Astrocyte of the cerebellum (primary cell): ENCODE measurements at places on chromosomes 2 and 18.

- DNase-seq, result no peak
Measured at GRCh38 chr2:133346654-133347053, 221.6 kb downstream of the NCKAP5 start.

GRCh38 chr2:171004363-171004762, 75.3 kb downstream of the GORASP2 start:
- DNase-seq, result no peak

GRCh38 chr2:224969633-224970260, 72.5 kb downstream of the DOCK10 start:
- no peak for DNase-seq

DNA sequence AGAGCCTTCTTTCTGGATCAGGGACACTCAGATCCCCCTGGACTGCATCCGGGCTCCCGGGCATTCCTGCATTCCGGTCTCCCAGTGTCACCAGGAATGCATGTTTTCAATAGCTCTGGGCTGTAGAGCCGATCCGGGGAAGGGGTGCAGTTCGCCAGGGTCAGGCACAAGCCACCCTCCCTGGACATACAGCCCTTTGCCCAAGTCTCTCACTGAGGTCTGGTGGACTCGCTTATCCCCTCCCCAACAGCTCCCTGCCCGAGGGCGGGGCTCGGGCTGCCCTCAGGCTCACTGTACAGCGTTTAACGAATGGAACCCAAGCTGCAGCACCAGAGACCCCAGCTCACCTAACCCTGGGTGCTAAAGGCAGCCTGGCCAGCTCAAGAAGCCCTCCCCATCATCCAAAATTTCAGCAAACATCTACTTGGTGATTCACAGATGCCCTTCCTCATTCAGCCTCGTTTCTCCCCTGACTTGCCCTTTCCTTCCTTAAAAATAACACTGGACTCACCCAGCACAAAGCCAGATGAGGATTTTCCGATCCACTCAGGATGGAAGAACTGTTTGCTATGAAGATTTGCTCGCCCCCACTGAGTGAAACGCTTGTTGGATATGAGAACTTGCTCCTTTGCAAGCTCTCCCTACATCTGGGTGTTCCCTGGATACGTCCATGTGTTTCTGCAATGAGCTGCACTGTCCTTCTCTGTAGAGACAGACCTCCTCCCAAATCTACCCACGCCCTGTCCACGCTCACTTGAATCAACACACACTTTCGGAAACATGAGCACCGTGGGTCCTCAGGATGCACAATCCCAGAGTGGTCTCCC, 58.1 kb downstream of the PXDN start:
- no peak for DNase-seq

DNA sequence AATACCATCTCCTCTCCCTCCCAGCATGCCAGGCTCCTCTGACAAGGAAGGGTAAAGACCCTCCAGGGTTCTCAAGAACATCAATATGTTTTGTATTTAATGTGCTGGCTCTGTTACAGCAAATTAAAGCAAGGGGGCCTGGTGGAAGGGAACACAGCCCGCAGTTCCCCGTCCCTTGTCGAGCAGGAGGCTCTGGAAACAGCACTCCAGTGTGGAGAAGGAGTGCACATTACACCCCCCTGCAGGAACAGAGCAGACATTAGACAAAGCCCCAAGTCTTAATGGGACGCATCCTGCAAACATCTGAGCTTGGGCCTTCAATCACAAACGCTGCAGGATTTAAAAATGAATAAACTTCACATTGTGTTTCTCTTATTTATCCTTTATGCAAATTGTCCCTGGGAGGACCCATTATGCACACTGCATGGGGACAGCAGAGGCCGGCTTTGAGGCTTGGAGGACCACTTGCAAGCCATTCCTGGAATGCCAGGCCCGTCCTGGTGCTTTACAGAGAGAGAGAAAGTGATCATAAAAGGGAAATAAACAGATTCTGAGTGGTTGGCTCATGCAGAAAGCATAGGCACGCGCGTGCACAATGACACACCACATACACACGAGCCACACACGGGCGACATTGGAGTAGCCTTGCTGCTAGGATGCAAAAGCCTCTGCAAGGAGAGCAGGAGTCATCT, 328.7 kb downstream of the SMAD2 start:
- no peak for DNase-seq

- no peak for DNase-seq
Measured at GRCh38 chr2:70552501-70553333, 909 bp downstream of the TGFA start.

DNA sequence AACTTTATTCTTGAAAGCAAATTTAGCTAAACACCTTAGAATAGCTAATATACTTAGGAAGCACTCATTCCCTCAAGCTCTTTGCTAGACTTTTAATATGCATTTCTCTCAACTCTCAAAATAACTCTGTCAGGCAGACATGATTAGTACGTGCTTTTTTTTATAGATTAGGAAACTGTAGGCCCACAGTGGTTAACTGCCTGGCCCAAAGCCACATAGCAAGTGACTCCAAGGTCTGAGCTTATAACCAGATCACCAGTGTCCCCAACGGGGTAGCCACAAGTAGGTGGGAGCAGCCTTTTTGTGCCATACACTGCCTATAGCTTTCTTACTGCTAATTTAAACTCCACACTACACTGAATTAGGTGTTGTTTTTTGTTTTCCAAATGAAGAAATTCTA, 576.8 kb downstream of the METTL4 start:
- no peak for DNase-seq

- no peak for DNase-seq
Measured at GRCh38 chr2:218671097-218671653, 627 bp downstream of the RNF25 start.

- no peak for DNase-seq
Measured at GRCh38 chr18:63318889-63319382, 633 bp downstream of the BCL2 start.

DNA sequence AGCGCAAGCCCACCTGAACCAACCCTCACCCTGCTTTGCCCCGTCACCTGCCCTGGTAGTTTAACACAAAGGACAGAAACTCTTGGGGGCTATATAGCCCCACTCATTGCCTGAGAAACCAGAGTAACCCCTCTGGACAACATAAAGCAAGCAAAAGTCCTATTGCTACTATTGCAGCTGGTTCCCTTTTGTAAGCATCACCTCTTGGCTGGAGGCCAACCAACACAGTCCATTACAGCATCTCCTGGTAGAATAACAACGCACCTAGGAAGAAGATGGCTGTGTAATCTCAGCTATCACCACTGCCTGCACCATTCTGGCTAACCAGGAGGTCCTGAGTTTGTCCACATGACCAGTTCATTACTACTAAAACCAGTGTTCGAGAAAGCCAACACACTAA, 36.4 kb downstream of the FLACC1 start:
- no peak for DNase-seq
